Skin of body (tissue), 3 donors: ENCODE measurements at places on chromosomes 5 and 9. TPM values are rescaled to one million over a fixed set of nuclear protein-coding genes. Genes with fewer than 3 reads are reported as not detected.

- DNase-seq: no peak
Observed at GRCh38 chr9:20518737-20519136, 103.6 kb downstream of the MLLT3 start.

GRCh38 chr5:121485281-121485680 is 366.4 kb upstream of the FTMT start:
- DNase-seq: no peak

GRCh38 chr9:14221119-14221518 is 92.8 kb downstream of the NFIB start:
- no peak for DNase-seq

DNA sequence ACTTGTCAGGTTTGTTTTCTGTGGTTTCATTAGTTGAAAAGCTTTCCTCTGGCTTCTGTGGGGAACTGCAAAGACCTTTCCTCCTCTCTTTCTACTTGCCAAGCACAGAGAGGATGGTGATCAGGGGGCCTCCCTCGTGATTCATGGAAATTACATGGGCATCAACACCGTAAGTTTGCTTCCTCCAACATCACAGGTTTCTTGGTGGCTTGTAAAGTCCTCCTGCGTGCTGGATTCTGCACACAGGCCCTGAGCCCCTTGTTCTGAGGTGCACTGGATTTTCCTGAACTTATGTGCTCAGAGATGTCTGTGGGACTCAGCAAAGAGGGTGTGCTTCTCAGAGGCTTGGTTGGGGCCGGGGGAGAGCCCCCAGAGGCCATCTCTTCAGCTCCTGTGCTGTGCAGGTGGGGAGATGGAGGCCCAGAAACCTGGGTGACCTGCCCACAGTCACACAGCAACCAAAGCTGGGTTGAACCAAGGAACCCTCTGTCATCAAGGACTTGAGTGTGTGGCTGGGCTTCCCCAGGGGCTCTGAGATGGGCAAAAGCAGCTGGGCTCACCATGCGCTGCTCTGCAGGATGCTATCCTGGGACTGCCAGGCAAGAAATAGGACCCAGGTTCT is 36.5 kb downstream of the RGS3 start:
- DNase-seq: no peak

SHISAL2B gene
- total RNA-seq: not detected

HAPLN1 gene
- total RNA-seq: 1.6 TPM
